ENCODE measurements at places on chromosomes 3 and 15.

GRCh38 chr3:188369526-188369925 lies 215.6 kb downstream of the LPP start:
- no peak for DNase-seq

- DNase-seq = no peak
These were observed 251.3 kb upstream of the GBE1 start for GRCh38 chr3:82012775-82013174.

GRCh38 chr3:162933656-162934055 lies 1437.0 kb downstream of the OTOL1 start:
- DNase-seq = no peak

DNA sequence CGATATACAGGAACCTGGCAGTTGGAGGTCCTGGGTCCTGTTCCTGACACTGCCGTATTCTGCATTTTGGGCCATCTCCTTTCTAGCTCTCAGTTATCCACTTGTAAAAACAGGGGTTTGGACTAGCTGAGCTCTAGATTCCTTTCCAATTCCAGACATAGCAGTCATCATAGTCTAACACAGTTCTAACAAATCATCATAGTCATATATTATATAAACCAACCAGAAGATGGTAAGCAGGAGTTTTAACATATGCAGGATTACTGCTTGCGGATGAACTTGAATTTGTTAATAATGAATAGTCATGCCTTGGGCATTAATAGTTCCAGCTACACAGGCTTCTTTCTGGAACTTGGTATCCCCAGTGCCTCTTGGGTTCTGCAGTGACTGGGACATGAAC lies 26.6 kb downstream of the MASP1 start:
- DNase-seq = no peak

DNA sequence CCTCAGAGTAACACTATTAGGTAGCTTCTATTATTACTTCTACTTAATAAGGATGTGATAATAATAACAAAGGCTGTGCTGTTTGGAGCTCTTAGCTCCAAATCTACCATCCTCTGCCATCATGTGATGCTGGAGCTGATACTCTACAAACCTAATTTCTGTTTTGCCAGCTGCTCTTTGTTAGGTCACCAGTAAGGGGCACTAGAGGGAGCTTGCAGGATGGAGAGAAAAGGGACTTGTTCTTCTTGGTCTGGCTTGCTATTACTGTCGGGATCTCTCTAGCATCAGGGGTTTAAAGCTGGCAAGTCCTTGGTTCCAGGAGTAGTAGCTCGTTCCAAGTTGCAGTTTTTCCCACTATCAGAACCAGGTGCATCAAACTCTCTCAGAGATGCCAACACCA lies 194.9 kb upstream of the KBTBD8 start:
- no peak for DNase-seq

DNA sequence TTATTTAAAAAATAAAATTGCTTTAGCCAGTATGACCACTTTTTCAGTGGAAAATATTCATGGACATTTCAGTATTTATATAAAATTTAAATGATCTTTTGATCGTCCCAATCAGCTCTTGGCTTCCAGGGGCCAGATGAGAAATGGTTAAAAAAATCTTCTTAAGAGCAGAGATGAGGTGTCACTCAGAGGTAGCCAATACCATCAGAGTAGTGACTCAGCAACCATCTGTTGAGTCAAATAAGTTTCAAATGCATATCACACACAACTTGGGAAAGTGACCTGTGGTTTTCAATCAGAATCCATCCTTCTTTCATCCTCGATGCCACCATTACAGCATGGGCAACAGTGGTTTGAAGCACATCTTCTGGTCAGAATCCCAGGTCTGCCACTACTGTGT lies 958.8 kb upstream of the NR2F2 start:
- DNase-seq = no peak

- no peak for DNase-seq
These were observed 50.5 kb downstream of the ANP32A start for GRCh38 chr15:68770216-68770615.

- no peak for DNase-seq
These were observed 152.3 kb upstream of the LRRN1 start for GRCh38 chr3:3646934-3647333.

- no peak for DNase-seq
These were observed 108.9 kb upstream of the TSC22D2 start for GRCh38 chr3:150299201-150299600.

DNA sequence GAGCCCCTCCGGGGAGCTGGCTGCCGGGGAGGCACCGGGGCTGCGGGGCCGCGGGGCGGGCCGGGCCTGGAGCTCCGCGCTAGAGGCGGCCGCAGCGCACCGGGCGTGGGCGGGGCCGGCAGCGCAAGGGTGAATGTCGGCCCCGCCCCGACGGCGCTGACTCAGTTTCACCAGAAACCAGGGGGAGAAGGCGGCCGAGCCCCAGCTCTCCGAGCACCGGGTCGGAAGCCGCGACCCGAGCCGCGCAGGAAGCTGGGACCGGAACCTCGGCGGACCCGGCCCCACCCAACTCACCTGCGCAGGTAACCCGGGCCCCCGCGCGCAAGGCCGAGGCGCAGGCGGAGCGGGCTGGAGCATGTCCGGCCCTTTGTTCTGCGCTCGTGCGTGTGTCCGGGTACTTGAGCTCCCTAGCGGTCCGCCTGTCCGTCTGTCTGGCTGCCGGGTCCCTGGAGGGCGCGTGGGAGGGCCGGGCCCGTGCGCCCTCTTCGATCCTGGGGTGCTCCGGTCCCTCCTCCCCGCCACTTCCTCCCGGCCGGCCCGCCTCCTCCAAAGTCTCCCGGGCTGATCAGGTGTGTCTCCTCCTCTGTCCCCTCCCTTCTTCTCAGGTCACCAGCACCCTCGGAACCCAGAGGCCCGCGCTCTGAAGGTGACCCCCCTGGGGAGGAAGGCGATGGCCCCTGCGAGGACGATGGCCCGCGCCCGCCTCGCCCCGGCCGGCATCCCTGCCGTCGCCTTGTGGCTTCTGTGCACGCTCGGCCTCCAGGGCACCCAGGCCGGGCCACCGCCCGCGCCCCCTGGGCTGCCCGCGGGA lies at the start of gene SPINT1:
Gene SPINT1 (plus strand): TSS at position 164 of the 811 bp plus-strand sequence. CDS start 507 bp downstream, at position 671.
- peak; percentile 86 for DNase-seq

- DNase-seq = peak; percentile 26
These were observed 10.5 kb upstream of the BUB1B start for GRCh38 chr15:40150163-40150925.

DNA sequence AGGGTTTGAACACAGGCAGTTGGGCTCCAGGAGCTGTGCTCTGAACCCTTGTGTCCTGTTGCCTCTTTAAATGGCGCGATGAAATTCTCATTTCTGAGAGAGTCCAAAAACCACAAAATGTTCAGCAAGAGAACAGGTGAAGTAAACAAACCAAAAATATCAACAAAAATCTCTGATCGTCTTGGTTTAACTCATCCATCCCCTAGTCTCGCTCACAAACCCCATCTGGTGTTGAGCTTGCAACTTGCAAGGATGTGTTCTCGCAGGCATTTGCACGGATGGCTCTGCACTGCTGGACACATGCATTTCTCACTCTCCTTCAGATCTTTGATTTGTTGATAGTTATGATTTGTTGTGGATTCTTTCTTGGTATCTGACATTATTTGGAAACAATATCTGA lies 31.1 kb downstream of the FAH start:
- DNase-seq = no peak

- DNase-seq = no peak
These were observed 382.5 kb upstream of the C2CD4B start for GRCh38 chr15:62547584-62547983.

DNA sequence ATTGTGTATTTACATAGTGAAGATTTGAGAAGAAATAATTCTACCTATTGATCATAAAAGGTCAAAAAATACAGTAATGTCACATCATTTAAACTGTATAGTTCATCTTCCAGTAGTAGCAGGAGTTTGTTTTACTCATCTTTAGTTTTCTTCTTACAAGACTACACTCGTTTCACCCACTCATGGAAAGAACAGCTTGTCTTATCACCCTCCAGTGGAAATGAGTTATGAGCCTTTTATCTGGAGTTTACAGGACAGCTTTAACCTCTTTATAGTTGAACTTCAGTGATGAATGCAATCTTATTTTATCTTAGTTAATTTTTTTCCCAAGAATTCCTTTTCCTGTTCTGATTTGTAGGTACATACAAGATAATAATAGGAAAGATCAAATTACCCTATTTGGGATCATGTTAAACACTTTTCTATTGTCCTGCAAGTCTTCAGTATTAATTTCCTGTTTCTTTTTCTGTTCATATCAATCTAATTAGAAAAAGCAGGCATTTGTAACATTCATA lies 36.8 kb downstream of the RBMS3 start:
- DNase-seq = no peak

DNA sequence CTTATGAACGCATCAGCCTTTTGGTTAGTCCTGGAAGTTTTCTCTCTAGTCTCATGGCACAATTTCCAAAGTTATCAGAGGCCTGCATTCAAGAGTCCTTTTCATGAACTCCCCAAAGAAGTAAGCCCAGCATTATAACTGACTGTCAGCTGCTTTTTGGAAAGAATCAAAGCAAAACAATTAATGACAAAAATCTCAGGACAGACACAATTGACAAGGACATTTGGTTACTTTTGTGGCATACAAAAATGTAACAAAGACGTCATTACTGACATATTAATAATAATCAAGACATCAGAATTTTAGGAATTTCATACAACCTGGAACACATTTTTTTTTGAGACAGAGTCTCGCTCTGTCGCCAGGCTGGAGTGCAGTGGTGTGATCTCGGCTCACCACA lies 21.2 kb downstream of the KATNBL1 start:
- DNase-seq = no peak

DNA sequence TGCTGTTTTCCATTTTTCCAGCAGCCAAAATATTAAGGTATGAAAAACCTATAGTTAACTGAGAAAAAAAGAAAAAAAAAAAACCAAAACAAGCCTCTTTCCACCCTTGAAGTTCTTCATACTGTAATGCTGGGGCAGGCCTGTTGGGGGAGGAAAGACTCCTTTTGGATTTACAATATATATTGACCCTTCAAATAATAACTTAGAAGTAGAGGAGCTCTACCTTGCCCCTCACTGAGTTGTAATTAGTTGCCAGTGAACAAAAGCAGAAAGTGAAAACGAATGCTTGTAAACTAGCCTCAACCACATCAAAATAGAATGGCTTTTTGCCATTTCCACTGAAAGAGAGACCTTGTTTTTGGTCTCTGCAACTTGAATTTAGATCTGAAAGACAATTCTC lies 326.6 kb downstream of the NR2F2 start:
- DNase-seq = no peak

DNA sequence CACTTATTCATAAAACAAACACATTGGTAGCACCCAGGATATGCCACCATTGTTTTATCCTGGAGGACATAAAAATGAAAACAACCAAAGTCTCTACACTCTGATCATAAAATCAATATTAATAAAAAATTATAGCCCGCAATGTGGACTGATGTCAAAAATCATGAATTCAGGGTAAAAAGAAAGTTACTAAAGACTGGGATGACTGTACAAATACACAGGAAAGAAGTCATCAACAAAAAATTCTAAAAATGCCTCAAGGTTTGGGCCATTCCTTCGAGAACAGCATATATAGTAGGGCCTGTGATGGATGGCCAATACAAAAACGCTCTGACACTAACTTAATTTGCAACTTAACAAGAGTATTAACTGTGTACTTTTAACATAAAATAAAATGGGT lies 76.8 kb downstream of the THBS1 start:
- DNase-seq = no peak

- no peak for DNase-seq
These were observed 173.0 kb upstream of the MITF start for GRCh38 chr3:69566275-69566674.

- DNase-seq = no peak
These were observed 895 bp downstream of the HYKK start for GRCh38 chr15:78508272-78508671.

DNA sequence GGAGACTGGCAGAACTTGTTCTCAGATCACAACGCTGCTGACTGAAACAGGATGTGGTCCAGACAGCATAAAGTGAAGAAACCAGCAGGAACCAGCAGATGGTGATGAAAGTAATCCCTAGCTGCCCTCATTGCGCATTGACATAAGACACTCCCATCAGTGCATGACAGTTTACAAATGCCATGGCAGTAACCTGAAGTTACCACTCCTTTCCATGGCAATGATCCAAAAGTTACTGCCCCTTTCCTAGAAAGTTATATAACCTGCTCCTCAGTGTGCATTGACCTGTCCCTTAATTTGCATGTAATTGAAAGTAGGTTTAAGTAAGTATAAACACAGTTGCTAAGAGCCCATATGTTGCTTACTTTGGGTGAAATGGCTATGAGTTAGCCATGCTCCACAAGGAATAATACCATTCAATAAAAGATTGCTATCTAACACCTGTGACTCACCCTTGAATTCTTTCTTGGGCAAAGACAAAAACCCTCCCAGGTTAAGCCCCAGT lies 149.1 kb upstream of the CD96 start:
- peak; percentile 18 for DNase-seq

DNA sequence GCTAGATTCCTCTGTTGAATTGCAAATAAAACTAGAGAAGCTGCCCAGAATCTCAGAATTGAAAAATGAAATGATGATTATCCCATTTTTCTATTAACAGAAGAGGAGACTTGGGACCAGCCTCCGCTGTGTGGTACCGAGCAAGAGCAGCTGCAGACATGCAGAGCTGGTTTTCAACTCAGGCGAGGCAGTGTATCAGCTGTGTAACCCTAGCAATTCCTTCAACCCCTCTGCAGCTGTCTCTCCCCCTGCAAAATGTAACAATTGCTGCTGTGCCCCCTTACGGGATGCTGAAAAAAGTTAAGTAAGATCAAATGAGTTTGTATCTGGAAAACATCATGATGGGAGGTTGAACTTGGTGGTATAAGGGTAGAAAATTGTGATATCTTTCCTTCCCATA lies 98.5 kb upstream of the C3orf80 start:
- DNase-seq = no peak

- DNase-seq = no peak
These were observed 146.5 kb downstream of the EBLN2 start for GRCh38 chr3:73207946-73208440.

DNA sequence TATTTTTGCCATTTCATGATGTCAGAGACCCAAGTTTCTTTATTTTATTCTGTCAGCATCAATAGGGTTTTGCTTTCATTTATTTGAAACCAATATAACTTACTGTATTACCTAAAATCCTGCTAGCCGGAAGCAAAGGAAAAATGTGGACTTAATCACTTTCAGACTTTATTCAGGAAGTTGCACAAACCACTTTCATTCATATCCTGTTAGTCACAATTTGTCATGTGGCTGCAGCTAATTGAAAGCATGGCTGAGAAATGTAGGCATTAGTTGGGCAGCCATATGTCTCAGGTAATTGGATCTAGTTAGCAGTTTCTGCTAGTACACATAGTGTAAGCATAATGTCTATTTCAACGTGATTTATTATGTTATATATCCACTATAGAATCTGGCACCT lies 462.3 kb upstream of the SGO1 start:
- no peak for DNase-seq

- peak; percentile 37 for DNase-seq
These were observed 3.1 kb downstream of the ATP10A start for GRCh38 chr15:25859838-25860645.
